NCI-H1092 (cell line): ENCODE measurements at places on chromosomes 13 and 19.

DNA sequence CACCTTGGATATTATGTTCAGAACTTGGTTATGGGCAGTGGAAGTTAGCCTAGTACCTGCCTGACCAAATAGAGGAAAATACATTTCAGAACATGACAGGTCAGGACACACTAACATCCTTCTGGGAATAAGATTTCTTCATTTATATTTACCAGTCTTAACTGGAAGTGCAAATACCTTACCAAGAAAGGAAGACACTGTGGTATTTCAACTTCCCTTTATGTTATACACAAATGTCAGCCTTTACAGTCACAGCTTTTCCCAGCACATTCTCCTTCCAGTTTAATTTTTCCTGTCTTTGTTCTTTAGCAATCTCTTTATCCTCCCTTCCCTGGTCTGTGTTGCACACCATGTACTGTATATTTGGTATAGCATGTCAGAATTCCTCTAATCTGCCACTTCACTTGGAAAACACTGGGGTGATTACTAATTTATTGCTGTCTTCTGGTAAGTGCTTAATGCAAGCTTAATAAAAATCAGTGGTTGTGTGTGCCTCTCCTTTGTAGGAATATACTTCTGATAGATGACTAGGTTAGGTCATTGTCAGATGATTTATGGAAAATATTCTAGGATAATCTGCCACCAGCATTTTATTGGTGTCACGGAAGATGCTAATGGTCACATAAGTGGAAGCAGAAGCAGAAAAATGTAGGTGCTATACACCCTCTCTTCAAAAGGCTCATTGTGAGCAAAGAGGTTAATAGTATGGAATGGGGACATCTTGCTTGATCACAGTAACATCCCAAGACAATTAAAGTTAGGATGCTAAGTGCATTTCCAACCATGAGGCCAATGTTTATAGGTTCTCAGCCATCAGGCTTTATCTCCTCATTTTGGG lies 124.3 kb upstream of the STARD13 start:
- no peak for DNase-seq

- DNase-seq = no peak
Observed at GRCh38 chr19:15758379-15758778, 20.6 kb downstream of the OR10H3 start.

- DNase-seq = no peak
Observed at GRCh38 chr19:35249848-35250711, 1.3 kb downstream of the LSR start.

DNA sequence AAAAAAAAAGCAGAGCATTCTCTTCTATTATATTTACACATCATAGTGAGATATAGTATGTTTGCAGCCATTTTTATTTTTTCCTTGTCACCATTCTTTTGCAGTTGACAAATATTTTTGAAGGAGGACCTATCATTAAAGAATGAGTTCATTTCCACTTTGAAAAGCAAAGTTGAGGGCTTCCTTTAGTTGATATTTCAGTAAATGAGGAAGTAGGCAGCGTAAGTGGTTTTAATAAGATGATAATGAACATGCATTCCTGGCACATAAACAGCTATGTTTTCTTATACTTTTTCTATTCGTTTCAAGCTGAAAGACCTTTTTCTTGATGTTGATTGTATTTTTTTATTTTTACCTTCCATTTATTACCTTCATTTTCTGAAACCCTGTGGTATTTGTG lies 66.2 kb downstream of the ZMYM2 start:
- no peak for DNase-seq

- DNase-seq = no peak
Observed at GRCh38 chr13:40343550-40344269, 322.7 kb downstream of the FOXO1 start.

DNA sequence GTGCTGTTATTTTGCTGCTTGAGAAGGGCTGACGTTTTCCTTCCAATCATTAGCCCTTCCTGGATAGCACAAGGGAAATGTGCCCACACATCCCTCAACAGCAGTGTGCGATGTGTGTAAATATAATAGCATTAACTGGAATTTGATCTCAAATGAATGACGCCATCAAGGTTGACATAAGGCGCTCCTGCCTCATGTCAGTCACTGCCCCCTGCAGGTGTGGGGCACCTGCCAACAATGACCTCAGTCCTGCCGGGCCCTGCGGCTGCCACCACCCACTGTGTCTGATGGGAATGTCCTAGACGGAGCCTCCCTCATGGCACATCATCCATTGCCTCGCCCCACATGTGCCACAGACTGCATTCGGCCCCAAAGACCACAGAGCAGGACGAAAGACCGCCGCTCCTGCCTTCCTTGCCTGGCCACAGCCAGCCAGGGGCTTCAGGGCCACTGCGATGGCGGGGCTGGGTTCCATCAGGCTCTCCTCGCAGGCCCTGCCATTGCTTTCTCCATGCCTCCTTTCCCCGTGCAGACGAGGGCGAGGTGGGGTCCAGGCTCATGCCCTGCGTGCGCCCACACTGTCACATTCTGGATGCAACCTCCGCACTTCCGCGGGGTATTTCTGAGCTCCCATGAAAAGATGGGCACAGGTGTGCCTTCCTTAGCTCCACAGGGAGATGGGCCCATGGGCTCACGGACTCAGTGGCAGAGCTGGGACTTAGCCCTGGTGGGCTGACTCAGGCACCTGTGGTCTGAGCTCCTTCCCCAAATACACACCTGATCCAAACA lies 146.7 kb downstream of the SOX1 start:
- peak; percentile 85 for DNase-seq

- no peak for DNase-seq
Observed at GRCh38 chr19:34276614-34277013, 22.3 kb downstream of the GARRE1 start.
